ENCODE measurements at places on chromosomes 5 and 9.

GRCh38 chr5:33531824-33532223 is 91.1 kb downstream of the TARS1 start:
- no peak for DNase-seq

- DNase-seq: no peak
Observed at GRCh38 chr9:3477236-3477834, 48.5 kb downstream of the RFX3 start.

DNA sequence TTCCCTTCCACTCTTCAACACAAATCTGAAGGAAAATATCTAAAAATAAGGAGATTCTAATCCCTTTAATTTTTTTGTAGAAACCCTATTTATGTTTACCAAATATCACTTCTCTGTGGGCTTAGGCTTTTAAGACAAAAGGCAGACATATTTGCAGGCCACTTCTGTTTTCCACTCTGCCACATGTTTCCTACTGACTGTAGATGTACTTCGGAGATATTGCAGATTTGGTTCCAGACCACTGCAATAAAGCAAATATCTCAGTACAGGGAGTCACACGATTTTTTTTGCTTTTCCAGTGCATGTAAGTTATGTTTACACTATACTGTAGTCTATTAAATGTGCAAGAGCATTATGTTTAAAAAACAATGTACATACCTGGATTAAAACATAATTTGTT is 219.0 kb downstream of the SREK1 start:
- no peak for DNase-seq

GRCh38 chr5:11383506-11384095 is 520.6 kb downstream of the CTNND2 start:
- DNase-seq: no peak

DNA sequence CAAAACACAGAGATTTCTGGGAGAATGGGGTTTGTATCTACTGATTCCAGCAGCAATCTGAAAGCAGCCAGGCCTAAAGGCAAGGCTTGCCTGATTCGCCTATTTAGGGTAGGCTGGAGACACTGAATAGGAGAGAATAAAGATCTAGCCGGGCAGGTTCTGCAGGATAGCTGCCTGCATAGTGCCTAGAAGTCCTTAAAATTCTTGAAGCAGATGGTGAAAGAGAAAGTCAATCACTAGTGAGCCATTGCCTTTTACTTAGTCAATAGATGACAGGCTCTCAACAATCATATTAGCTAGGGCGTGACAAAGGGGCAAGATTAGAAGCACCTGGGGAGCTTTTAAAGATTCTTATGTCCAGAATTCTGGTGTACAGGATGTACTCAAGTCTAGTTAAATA is 522.7 kb downstream of the HTR1A start:
- no peak for DNase-seq

DNA sequence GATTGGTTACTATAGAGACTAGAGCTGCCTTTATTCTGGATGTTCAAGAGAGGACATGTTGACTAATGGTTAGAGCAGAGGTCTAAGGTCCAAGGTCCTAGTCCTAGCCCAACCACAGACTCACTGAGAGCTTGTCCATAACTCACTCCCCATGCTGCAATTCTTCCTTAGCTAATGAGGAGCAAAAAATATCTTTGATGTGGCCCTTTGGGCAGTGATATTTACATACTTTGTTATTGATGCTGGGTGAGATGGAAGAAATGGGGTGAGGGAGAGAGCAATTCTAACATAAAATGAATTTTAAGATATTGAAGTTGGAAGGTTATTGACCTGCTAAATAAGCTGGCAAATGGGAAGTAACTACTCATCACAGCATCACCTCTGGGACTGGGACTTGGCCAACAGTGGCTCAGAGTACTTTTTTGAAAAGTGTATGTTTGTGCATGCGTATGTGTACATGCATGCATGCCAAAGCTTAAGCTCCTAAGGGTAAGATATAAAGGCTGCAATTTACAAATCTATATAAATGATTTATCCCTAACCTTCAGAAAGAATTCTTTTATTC is 58.0 kb upstream of the ANKRD55 start:
- DNase-seq: no peak

GRCh38 chr9:86766912-86767311 is 180.4 kb downstream of the GAS1 start:
- DNase-seq: peak; percentile 28

- no peak for DNase-seq
Observed at GRCh38 chr5:126094991-126095390, 328.2 kb upstream of the GRAMD2B start.

DNA sequence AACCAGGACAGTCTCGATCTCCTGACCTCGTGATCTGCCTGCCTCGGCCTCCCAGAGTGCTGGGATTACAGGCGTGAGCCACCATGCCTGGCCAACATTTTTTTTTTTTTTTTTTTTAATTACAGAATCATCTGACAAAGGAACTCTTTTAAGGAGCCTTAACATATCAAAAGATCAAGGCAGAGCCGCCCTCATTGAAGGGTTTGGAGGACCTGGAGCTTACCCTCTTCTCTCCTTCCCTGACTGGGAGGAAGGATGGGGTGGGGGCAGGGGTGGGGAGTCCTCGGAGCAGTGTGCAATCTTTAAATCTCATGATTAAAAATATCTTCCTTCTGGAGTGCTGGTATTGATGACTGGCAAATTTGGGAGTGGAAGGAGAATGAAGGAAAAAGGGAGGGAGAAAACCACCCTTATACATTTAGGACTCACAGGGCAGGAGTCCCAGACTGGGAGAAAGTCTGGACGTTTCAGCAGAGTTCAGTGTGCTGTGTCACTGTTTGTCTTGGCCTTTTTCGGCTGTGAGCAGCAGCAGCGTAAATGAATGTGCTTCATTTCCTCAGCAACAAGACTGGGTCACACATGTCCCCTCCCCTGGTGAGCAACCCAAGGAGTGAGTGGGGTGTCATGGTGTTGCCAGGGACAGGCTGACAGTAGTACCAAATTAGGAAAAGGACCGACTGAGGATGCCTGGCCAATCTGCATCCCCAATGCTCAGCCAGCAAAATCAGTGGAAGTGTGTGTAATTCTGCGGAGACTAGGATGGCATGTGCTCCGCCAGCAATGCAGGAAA is 115.3 kb upstream of the BNC2 start:
- DNase-seq: peak; percentile 80

DNA sequence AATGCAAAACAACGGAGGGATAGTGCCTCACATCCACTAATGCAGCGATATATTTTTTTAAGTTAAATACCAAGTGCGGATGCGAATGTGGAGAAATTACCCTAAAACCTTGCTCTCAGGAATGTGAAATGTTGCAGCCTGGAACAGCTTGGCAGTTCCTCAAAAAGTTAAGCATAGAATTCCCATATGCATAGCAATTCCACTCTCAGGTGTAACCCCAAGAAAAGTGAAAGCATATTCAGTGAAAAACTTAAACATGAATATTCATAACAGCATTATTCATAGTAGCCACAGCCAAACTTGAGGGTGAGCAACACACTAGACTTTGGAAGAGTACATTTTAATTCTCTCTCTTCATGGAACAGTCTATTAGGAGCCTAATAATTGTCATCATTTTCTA is 83.2 kb upstream of the ICE1 start:
- DNase-seq: no peak

DNA sequence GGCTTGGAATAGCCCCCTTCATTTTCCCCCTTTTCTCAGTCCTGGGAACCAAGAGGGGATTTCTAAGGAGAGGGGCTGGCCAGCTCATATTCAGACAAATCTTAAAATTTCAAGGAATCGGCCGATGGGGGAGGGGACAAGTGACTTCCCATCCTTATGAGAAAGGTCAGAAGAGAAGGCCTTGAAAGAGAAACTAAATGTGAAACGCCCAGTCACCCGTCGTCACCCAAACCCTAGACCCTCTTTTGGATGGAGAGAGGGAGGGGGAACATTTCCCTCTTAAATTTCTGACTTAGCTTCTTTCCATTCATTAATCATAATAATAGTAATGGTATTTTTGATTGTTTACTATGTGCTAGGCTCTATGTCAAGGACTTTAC is 850 bp upstream of the CCL19 start:
- no peak for DNase-seq

DNA sequence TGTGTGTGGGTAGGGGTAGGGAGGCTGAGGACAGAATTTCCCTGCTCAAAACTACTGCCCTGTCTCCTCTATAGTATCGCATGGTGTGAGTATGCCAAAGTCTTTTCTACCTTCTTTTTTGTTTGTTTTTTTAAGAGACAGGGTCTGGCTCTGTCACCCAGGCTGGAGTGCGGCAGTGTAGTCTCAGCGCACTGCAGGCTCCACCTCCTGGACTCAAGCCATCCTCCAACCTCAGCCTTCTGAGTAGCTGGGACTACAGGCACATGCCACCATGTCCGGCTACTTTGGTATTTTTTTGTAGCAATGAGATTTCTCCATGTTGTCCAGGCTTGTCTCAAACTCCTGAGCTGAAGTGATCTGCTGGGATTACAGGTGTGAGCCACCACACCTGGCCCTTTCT is 2.5 kb downstream of the SRP19 start:
- DNase-seq: no peak

DNA sequence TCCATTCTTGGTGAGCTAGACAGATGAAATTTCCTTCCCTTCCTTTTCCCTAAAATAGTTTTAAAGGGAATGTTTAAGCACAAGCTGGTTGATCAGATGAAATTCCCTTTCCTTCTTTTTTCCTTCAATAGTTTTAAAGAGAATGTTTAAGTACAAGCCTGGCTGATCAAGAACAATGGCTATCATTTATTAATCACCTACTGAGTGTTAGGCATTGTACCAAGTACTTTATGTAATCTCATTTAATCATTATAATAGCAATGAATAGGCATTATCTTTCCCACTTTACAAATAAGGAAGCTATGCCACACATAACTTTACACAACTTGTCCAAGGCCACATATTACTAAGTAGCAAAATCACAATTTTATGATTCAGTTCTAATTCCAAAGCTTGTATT is 152.0 kb upstream of the ACOT12 start:
- DNase-seq: no peak

GRCh38 chr5:73158313-73158712 is 14.7 kb upstream of the TMEM174 start:
- no peak for DNase-seq

- no peak for DNase-seq
Observed at GRCh38 chr5:173752653-173753052, 135.5 kb upstream of the CPEB4 start.

- no peak for DNase-seq
Observed at GRCh38 chr9:26566141-26566540, 326.5 kb downstream of the CAAP1 start.

Measured in NCI-H460 (cell line).